ENCODE measurements at places on chromosomes 16 and 17.

DNA sequence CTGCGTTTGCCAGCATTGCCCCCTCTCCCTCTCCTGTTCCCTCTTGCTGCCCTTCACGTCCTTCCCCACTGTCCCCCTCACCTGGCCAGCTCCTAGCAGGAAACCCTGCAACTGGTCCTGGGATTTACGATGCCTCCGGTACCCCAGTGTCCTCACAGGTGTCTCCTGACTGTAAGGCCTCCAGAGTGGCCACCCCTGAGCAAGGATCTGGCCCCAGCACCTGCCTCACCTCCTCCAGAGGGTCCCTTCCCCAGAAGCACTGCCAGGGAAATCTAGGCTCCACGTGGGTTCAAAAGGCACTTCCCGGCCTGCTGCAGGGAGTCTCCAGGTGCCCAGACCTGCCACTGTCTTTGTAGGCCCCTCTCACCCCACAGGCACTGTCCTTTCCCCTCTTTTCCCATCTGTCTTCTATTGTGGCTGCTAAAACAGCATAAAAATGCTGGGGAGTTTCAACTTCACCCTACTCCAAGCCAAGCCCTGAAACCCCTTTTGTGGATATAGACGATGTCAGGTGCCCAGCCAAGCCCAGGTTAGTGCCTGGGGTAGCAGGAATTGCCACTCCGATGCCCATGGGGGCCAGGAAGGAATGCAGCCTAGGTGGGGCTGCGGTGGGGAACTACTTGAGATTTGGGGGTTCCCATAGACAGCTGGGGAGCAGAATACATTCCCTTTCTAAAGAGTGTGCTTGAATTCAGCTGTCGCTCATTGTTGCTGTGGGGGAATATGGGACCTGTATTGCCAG, 25.7 kb downstream of the RAB11FIP4 start:
- no peak for DNase-seq

DNA sequence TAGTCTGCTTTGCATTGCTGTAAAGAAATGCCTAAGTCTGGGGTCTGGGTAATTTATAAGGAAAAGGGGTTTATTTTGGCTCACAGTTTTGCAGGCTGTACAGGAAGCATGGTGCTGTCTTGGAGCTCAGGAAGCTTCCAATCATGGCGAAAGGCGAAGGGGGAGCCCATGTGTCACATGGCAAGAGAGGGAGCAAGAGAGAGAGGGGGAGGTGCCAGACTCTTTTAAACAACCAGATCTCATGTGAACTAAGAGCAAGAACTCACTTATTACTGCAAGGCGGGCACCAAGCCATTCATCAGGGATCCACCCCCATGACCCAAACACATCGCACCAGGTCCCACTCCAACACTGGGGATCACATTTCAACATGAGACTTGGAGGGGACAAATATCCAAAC, 148.2 kb upstream of the HS3ST2 start:
- no peak for DNase-seq

GRCh38 chr17:59155439-59156177, at the start of gene PRR11:
Gene PRR11, plus strand, starts transcription at chr17:59155746. Its CDS starts 14,007 bp downstream, at chr17:59169753.
- peak; percentile 100 for DNase-seq

DNA sequence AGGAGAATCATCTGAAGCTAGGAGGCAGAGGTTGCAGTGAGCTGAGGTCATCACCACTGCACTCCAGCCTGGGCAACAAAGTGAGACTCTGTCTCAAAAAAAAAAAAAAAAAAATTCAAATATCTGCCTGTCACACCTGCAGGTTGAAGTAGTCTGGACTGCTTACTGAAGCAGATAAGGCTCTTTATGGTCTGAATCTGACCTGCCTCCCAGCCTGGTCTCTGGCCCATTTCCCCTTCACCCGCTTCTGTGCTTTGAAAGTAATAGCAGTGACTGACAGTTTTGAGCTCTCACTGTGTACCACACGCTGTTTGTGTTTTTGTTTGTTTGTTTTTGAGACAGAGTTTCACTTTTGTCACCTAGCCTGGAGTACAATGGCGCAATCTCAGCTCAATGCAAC, 5.8 kb downstream of the SEZ6L2 start:
- DNase-seq: no peak

DNA sequence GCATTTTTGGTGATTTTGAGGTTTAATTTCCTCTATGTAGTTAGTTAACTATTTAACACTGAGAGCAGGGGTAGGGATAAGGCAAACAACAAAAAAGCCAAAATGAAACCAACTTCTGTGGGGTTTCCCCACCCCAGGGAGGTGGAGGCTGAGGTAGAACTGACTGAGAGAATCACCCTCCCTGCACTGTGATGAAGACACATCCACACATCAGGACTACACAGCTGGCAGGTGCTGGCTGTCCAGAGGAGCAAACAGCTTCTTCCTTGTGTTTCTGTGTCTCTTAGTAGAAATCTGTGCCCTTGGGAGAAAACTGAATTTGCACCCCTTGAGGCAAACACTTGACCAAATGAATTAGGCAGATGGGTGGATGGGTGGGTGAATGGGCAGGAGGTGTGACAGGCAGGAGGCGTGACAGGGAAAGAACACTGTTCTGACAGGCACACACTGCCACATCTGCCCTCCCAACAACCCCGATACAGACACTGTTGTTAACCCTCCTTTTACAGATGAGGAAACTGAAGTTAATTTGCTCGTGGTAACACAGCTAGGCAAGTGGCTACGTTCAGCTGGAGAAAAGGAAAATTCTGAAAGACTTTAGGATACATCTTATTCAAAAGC, 62.9 kb upstream of the AMZ2 start:
- no peak for DNase-seq

GRCh38 chr16:78211946-78212345, 112.5 kb downstream of the WWOX start:
- no peak for DNase-seq

GRCh38 chr16:17544785-17545184, 74.0 kb upstream of the XYLT1 start:
- DNase-seq: no peak

- DNase-seq: no peak
Measured at GRCh38 chr16:47387026-47387734, 73.7 kb downstream of the ITFG1 start.

All from EH (cell line).